ENCODE measurements at places on chromosomes 12 and 14.

DNA sequence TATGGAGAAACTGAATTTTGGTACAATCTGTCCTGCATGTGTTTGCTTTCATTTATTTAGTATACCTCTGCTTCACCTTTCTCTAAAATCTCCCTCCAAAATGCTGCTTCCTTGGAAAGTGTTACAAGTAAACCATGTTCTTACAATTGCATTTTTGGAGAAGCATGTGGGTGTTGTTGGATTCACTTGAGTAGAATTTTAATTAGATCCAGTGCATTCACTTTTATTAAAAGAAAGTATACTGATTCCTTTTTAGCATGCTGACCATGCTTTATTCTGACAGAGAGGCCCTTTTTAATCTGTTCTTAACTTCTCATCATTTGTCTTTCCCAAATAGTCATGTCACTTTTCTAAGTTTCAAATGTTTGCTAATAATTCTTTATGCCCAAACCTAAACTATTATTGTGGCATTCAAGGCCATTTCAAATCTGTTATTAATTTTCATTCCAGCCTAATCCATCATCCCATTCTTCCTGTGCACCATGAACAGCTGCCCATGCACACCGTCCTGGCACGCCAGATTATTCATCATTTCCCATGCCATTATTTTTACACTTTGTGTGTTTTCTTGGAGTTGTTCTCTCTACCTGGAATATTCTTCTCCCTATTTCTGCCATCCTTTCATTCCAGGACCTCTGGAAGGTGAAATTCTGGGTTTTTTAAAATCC lies 90.7 kb downstream of the METTL25 start:
- DNase-seq: no peak

- DNase-seq: no peak
Observed at GRCh38 chr14:99183311-99183710, 88.7 kb downstream of the BCL11B start.

DNA sequence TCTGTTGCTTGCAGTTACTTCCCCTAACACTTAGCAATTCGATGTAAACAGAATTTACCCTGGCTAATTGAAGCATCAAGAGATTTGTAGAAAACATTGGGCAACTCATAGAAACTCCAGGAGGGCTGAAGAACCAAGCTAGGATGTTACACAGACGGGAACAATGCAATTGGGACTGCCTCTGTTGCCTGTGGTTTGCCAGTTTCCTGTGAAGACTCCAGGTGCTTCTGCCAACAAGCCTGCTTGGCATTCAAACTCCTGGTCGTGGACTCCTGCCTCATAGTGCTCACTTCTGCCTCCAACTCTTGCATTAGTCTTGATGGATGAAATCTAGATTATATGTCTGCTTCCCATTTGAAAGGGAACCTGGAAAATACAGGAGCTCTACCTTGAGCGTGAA lies 246.0 kb downstream of the BMP4 start:
- no peak for DNase-seq

DNA sequence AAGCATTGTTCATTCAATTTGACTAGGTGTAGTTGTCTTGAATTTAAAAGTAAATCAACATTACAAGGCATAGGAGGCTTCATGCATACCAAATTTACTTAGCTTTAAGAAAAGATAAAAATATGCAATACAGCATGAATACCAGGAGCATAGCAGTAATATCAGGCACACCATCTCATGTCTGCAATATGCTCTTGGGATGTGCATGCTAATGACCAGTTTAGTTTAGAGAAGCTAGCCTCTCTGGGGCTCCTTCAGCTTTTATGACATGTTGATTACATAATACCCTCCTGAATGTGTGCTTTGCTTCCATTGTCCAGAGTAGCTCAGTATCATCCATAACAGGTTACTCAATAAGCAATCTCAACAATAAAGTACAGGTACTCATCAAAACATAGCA lies 497.2 kb downstream of the FLRT2 start:
- DNase-seq: no peak

DNA sequence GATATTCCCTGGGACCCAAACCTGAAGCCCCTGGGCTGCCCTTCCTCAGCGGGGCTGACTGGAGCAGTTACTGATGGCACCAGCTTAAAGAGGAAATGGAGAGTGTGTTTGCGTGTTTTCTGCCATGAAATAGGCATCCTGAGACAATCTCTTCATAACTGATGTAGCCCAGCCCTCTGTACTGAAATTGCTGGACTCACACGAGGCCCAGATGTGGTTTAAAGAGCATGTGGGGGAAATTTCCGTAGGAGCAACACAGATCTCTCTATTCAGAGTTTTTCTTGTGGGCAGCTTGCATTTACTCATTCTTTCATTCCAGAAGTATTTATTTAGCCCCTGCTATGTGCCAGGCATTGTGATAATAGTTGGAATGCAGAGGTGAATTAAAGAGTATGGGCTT lies 782.1 kb upstream of the TBX3 start:
- no peak for DNase-seq

DNA sequence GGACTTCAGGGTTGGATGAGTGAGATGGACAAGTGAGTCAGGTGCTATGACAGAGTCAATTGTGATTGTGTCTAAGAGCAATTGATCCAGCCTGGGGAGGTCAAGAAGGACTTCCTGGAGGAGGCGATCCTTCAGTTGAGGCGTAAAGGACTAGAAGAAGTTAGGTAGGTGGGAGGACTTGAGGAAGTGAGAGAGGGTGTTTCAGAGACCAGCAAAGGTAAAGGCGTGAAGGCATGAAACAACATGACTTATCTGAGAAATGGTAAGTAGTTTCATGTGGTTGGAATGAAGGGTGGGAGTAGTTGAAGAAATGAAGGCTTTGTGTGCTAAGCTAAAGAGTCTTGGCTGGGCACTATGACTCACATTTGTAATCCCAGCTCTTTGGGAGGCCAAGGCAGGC lies 48.9 kb upstream of the PPP1CC start:
- DNase-seq: no peak

GRCh38 chr12:109532721-109533486 lies 40.4 kb downstream of the MMAB start:
- no peak for DNase-seq

GRCh38 chr12:318759-319515 lies 56.3 kb upstream of the SLC6A13 start:
- no peak for DNase-seq

DNA sequence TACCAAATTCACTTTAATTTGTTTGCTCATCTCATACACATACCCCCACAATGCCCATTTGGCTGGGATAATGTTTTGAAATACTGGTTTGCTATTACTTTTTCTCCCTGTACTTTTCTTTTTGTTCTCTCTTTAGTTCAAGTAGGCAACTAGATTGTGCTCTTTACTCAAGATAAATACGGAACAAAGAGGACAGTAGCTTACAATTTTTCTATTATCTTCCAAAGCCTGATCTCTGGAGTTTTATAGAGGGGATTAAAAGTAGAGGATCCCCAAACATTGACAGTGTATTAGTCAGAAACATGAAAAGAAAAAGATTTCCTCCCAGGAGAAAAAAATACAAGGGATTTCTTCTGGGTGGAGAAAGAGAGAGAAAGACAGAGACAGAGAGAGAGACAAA lies 102.1 kb upstream of the FSCB start:
- DNase-seq: no peak

GRCh38 chr12:39866135-39866534 lies 239.7 kb downstream of the SLC2A13 start:
- DNase-seq: no peak

DNA sequence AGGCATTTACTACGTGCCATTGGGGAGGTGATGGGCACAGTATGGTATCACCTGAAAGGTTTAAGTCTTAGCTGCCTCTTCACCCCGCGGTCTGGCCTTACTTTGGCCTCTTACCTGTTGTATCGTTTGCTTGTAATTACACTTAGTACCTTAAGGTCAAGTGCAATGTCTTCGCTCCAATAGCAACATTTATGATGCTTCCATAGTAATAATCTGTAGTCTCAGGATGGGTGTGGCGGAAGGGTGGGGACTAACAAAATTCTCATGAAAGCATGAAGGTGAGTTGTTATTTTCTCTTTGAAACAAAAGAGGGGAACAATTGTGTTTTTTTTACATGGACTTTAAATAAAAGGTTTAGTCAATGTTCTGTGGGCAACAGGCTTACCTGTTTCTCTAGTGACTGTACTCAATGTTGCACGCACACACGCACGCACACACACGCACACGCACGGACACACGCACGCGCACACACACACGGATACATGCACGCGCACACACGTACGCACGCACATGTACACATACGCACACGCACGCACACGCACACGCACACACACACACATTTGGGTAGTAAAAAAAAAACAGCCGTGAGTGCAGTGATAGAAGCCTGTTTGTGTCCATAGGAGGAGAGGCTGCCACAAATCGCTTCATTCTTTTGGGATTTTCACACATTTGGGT lies 91.4 kb downstream of the DNAH10 start:
- no peak for DNase-seq

GRCh38 chr12:27178723-27179399 lies 65.2 kb upstream of the STK38L start:
- no peak for DNase-seq

GRCh38 chr12:102232446-102232845 lies 34.8 kb upstream of the PMCH start:
- no peak for DNase-seq

DNA sequence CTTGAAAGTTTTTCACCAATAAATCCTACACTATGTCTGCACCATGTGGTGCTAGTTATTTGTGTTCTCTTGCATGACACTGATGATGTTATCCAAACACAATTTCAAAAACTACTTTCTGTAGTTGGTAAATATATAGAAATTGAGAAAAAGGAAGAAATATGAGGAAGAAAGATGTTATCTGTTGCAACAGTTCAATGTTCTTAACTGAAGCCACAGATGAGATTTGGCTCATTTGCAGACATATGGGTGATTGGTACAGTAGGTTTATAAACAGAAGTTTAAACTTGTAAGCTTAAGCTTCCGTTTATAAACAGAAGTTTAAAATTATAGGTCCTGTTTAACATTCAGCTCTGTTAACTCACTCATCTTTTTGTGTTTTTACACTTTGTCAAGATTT lies at the start of gene CLEC12A:
Gene CLEC12A, plus strand, starts transcription at position 229 of the 400 bp plus-strand sequence. CDS start 188 bp downstream, outside the sequence.
- no peak for DNase-seq

DNA sequence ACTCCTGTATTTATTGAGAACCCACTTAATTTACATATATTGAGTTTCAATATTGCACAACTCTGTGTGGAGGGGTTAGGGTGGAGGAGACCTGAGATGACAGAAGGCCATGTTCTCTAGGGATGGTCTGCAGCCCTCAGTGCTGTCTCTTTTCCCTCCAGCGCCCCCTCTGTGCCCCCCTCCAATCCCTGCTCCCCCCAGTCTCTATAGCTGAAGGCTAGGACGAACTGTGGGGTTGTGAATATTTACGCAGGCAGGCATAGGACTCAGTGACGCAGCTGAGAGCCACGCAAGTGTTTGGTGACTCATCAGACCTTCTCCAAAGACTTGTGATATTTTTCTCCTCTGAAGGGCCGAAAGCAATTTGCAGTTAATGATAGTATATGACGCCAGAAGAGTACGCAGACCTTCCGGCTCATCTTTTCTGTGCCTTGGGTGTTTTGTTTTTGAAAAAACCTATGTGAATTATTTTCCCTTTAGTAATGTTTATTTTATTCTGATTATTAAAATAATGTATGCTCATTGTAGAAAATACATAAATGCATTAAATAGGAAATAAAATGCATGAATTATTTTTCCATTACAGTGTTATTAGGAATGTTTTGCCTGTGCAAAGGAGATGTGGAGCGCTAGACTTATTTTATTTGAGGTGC lies 85.3 kb downstream of the SLC25A47 start:
- DNase-seq: no peak

GRCh38 chr12:110403146-110403975 lies at the start of gene ANAPC7:
ANAPC7 (minus strand) TSS chr12:110403708; CDS start chr12:110403627, 81 bp downstream.
- DNase-seq: peak; percentile 95

DNA sequence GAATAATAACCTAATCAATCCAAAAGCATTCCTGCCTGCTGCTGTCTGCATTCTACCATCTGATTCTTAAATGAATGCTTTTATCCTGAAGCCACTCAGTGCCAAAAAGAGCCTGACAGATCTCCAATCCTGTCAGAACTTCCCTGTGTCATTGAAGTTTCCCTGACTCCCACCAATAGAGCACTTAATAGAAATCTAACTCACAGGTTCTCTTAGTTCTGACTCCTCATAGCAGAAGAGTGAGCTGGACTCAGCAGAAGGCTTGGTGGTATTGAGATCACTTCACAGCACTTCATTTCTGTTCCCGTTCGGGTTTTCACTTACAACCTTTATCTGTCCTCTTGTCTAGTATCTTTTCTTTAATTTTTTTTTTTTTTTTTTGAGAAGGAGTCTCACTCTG lies 102.6 kb downstream of the OTOGL start:
- DNase-seq: no peak
